ENCODE measurements at places on chromosomes 2 and 18.
A peak's percentile ranks its signal among the peaks of the same experiment; 100 is the strongest.

DNA sequence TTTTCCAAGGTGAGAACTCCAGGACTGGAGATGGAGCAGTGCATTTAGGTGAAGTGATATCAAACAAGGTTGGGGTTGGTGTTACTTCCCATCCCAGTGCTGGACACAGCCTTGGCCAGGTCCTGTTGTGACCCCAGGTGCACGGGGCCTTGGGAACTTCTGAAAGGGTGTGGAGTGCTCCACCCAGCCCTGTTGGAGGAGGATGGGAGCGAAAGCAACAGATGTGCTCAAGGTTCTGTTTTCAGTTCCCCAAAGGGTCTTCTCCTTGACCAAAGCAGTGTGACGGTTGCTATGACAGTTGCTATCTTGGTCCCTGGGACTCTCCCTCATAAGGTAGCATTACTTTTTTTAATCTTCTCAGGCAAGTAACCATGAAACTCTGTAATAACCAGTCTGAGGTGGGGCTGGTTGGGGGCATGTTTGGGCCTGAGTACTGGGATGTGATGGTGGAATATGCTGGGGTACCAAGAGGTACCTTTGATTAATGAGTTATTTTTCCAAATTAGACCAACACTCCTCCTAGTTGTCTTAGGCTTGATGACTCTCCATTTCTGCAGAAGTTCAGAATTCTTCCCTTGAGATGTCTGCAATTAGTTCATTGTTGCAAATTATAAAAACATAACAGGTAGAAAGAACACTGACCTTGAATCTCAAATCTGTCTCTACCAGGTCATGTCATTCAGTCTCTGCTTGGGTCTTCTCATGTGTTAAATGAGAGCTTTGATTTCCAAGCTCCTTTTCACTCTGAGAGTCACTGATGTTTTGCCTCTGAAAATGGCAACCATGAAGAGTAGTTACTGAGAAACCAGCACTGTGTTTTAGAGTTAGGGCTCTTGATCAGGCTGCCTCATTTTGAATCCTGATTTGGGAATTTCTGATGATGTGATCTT, 154.5 kb downstream of the RPIA start:
- H3K27ac ChIP-seq, result no peak overlapping the region
- H3K4me3 ChIP-seq, result no peak overlapping the region
- no peaks in the 10 kb centered on the region for H3K27me3 ChIP-seq
- DNase-seq, result no peak
- H3K4me1 ChIP-seq, result no peaks in the 10 kb centered on the region
- no peaks in the 10 kb centered on the region for H3K36me3 ChIP-seq

DNA sequence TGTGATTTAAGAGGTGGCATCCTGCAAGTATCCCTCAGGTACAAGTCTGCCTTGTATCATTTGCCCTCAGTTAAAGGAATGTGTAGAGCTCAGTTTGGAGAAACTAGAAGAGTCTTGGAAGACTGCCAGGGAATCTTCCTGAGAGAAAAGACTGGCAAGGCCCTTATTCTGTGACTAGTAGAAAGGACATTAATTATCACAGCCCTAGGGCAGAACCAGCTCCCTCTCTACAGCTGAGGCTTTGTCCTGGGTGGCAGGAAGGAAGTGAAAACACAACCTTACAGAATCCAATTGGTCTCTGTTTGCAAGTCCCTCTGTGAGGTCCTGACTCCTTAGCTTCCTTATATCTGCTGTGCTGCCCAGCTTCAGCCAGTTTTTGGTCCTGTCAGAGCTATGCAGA, 385.9 kb upstream of the CYRIA start:
- DNase-seq, result no peak
- H3K36me3 ChIP-seq, result no peaks in the 10 kb centered on the region
- H3K27ac ChIP-seq, result no peak overlapping the region
- no peak overlapping the region for H3K4me3 ChIP-seq
- H3K4me1 ChIP-seq, result no peaks in the 10 kb centered on the region

DNA sequence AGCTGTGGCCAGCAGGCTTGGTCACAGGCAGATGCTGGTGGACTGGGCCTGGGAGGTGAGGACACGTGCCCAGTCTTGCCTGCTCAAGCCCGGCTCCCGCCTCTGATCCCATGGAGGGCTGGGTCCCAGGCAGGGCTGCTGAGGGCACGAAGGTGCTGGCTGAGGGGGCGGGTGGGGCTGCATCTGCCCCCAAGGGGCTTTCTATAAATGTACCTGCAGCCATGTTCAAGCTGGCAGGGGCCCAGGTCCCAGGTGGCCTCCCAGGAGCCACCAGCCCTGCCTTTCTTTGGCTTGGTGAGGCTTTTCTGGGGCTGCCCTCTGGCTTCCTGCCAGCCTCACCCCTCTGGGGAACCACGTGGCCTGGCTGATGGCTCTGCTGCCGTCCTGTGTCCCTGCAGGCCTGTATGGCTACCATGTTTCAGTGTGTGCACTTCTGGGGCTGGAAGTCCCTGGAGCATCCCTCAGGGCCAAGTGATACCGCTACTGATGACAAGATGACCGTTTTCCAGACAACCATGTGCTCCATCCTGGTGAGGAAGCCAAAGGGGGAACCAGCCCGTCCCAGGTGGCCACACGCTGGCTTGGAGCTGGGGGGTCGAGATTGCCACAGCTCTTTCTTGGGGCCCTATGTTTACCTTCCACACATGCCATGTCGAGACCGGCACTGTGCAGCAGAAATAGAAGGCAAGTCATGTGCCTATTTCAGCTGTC, 23.2 kb downstream of the HJURP start:
- no peaks in the 10 kb centered on the region for H3K27me3 ChIP-seq
- DNase-seq, result no peak

GRCh38 chr2:175864137-175864850, 137.8 kb downstream of the LNPK start:
- DNase-seq, result no peak
- H3K36me3 ChIP-seq, result no peaks in the 10 kb centered on the region
- H3K27ac ChIP-seq, result no peak overlapping the region
- H3K27me3 ChIP-seq, result no peaks in the 10 kb centered on the region
- H3K4me1 ChIP-seq, result no peaks in the 10 kb centered on the region
- no peak overlapping the region for H3K4me3 ChIP-seq

DNA sequence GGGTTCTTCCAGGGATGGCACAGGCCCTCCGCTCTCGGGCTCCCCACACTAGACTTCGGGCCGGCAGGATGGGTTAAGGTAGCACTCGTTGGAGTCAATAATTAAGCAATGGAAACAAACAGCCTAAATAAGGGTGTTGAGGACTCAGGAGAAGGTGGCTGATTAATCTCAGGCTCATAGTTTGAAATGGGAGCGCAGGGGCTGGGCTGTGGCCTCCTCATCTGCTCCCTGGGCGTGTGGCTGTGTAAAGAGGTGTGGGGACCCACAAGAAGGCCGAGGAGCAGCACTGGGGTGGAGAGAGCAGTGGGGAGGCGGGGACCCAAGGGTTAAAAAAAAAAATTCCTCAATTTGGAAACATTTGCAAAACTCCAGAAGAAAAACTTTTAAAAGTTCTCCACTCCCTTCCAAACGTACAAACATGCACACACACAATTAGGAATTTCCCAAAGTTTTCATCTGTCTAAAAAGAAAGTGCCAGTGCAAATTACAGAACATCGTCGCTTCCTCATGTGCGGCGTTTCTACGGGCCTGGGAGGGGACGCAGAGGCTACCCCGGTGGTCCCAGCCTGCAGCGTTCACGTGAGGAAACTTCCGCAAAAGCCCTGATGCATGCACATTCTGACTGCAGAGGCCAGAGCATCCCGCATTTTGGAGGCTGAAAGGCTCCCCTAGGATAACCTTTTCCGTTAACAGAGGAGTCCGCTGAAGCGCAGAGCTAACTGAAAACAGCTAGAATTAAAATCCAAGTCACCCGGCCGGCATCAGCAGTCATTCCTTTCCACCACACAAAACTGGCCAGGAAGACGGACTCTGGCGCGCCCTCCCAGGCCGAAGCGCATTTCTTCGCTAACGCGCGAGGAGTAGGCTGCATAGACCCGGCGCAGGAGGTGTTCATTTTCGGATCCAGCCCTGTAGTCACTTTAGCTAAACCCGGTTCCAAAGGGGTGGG, 1.0 kb upstream of the TUBB6 start:
- DNase-seq, result no peak
- no peaks in the 10 kb centered on the region for H3K36me3 ChIP-seq
- peaks cover 31% of the 10 kb centered on the region for H3K27me3 ChIP-seq
- peak overlapping the region; percentile 62 for H3K4me3 ChIP-seq
- peak overlapping the region; percentile 72 for H3K27ac ChIP-seq
- peaks cover 18% of the 10 kb centered on the region for H3K4me1 ChIP-seq

- DNase-seq, result no peak
- no peaks in the 10 kb centered on the region for H3K27me3 ChIP-seq
- H3K27ac ChIP-seq, result no peak overlapping the region
- no peak overlapping the region for H3K4me3 ChIP-seq
- H3K36me3 ChIP-seq, result no peaks in the 10 kb centered on the region
Observed at GRCh38 chr18:28903306-28903705, 726.4 kb upstream of the CDH2 start.

DNA sequence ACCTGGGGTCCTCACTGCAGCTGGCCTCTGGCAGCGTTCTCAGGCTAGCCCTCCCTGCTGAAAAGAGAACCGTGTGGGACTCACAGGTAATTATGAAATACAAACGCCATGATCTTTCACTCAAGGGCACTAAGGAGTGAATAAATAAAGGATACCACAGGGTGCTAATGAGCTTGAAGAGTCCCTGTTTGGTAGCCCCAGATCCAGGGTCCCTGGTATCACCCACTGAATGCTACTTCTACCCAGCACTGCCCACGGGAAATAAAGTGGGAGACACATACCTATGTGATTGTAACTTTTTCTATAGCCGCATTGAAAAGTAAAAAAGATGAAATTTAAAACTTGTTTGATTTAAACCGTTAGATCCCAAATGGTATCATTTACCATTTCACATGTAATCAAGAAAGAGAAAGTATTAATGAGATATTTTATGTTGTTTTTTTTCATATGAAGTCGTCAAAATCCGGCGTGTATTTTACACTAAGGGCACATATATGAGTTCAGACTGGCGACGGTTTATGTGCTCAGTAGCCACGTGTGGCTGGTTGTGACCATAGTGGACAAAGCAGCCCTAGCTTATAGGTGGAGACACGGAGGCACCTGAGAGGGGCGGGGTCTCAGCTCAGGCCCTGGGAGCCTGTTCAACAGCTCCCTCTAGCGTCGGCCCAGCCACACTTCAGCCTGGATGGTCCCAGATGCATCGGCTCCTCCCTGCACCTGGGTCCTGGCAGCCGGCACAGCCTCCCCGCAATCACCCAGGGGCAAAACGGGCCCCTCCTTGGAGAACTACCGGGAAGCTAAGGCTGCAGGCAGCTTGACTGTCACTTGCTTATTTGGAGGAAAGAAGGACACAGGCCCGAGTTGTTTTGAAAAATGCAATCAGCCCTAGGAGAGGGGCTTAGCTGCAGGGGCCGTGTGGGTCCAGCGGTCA, 39.2 kb downstream of the ODC1 start:
- no peak overlapping the region for H3K4me3 ChIP-seq
- peak overlapping the region; percentile 66 for H3K27ac ChIP-seq
- peaks cover 54% of the 10 kb centered on the region for H3K4me1 ChIP-seq
- H3K27me3 ChIP-seq, result no peaks in the 10 kb centered on the region

GRCh38 chr2:219634951-219635751, 7.7 kb downstream of the SLC4A3 start:
- no peak overlapping the region for H3K27ac ChIP-seq
- DNase-seq, result no peak
- no peaks in the 10 kb centered on the region for H3K36me3 ChIP-seq
- no peaks in the 10 kb centered on the region for H3K27me3 ChIP-seq

DNA sequence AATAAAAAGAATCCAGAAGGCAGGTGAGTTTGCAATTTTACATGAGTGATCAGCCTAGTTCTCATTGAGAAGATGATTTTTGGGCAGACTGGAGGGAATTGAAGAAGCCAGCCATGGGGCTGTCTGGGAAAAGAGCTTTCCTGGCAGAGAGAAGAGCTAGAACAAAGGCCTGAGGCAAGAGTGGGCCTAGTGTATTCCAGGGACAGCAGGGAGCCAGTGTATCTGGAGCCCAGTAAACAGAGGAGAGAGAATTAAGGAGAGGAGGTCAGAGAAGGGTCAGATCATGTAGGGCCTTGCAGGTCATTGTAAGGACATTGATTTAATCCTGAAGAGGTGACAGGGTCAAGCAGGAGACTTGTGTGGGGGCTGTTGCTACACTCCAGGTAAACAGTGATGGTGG, 195.8 kb downstream of the SATB2 start:
- no peak for DNase-seq
- no peaks in the 10 kb centered on the region for H3K27me3 ChIP-seq
- no peaks in the 10 kb centered on the region for H3K4me1 ChIP-seq
- H3K4me3 ChIP-seq, result no peak overlapping the region
- H3K27ac ChIP-seq, result no peak overlapping the region

DNA sequence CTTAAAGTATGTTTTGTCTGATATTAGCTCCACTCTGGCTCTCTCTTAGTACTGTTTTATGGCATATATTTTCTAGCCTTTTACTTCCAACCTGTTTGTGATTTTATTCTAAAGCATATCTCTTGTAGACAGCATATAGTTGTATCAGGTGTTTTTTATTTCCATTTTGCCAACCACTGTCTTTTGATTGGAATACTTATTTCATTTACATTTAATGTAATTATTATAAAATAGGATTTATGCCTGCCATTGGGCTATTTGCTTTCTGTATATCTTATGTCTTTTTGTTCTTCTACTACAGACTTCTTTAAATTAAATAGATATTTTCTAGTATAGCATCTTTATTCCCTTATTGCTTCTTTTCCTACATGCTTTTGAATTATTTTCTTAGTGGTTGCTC, 67.3 kb downstream of the LRRC30 start:
- H3K4me1 ChIP-seq, result no peaks in the 10 kb centered on the region
- no peaks in the 10 kb centered on the region for H3K27me3 ChIP-seq
- H3K36me3 ChIP-seq, result no peaks in the 10 kb centered on the region

DNA sequence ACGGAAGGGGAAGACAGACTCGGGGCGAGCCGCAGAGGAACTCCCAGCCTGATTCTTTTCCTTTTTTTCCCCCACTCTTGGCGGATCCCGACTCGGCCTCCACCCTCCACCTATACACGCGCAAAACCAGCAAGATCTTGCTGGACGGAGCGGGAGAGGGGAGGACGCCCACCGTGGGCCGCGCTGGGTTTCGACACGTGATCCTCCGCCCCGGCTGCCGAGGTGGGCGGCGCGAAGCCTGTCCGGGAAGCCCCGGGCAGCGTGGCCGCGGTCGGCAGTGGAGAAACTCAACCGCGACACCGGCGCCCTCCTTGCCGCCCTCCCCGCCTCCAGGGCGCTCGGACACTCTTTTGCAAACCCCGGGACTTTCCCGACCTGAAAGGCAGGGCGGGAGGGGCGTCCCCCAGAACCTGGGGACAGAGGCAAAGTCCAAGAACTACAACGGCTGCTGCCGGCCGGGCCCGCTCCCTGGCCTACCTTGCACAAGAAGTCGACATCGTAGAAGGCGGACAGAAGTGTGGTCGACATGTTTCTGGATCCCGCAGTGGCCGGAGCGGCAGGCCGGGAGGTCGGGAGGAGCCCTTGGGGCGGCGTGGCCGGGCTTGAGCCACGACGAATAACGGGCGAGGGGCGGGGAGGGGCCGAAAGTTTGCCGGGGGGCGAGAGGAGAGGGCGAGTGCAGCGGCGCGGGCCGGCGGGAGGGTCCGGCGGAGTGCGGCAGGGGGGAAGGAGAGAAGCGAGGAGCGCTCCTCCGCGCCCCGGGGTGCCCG, 433 bp downstream of the ZFP36L2 start:
- peaks cover 47% of the 10 kb centered on the region for H3K4me1 ChIP-seq
- DNase-seq, result no peak
- H3K27me3 ChIP-seq, result no peaks in the 10 kb centered on the region
- H3K4me3 ChIP-seq, result peak overlapping the region; percentile 98
- H3K27ac ChIP-seq, result peak overlapping the region; percentile 99
